ENCODE measurements at places on chromosomes 12 and 14. TPM values are rescaled to one million over a fixed set of nuclear protein-coding genes. Genes with fewer than 3 reads are reported as not detected.

Gene HSPB8
- 13.7 TPM for total RNA-seq

Gene PDE3A
- 1.1 TPM for total RNA-seq

Gene PLCZ1
- not detected for total RNA-seq

Gene RFLNA
- total RNA-seq = 3.1 TPM

Gene NINJ2
- total RNA-seq = 0.57 TPM

Gene SSPN
- total RNA-seq = 2.2 TPM

Gene WNT1
- not detected for total RNA-seq

Gene TXNDC16
- total RNA-seq = 2.1 TPM

Gene GZMH
- not detected for total RNA-seq

Gene TAS2R46
- 3.5 TPM for total RNA-seq

Gene ZBTB42
- 3.3 TPM for total RNA-seq

Gene PTGDR
- total RNA-seq = under 0.01 TPM

Gene SLC2A14
- total RNA-seq = not detected

Gene ENDOU
- total RNA-seq = not detected

Gene MYBPC1
- total RNA-seq = not detected

Gene ARHGAP9
- 0.14 TPM for total RNA-seq

Gene PRPF40B
- 11.2 TPM for total RNA-seq

Gene DDN
- total RNA-seq = not detected

Gene CIROP
- not detected for total RNA-seq

Gene NXPH4
- total RNA-seq = 1.8 TPM
